Stimulated activated CD8-positive, alpha-beta memory T cell treated with anti-CD3 and anti-CD28 coated beads, Interleukin-2, amount 100 ng/mL, for 48 hours (primary cell): ENCODE measurements at places on chromosomes 12 and 14.

DNA sequence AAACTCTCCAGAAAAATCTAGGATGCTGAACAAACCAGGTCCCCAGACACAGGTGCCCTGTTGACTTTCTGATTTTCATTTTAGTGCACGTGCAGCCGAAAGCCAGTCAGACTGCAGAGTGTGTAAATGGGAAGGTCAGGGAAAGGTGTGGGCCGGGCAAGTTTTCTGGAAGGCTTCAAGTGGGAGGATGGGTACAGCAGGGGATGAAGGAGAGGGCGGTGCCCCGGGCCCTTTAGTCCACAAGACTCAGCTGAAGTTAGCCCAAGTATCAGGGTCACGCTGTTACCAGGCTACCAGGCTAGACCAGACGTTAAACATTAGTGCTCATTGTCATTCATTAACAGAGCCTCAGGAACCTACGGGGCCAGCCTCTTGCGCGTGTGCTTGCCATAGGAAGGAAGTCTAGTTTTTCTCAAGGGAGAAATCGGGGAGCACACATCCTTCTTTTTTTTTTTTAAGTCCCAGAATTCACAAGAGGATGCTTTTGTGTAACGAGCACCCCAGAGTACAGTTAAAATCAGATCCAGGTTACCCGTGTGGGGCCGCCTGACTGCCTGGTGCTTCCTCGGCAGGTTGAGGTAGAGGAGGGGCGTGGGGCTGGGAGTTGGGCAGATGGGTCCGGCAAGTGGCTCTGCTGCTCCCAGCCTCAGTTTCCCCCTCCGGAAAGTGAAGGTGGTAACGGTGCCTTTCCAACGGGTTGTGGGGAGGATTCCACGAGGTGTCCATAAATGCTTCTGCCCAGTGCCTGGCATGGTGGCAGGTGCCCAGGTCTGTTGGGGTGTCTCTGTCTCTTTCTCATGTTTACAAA lies 19.1 kb downstream of the BCL7A start:
- no peak for DNase-seq

- no peak for DNase-seq
Observed at GRCh38 chr12:75656648-75657047, 145.2 kb upstream of the KRR1 start.

- DNase-seq = peak; percentile 39
Observed at GRCh38 chr12:47636908-47637780, 68.7 kb downstream of the RPAP3 start.

DNA sequence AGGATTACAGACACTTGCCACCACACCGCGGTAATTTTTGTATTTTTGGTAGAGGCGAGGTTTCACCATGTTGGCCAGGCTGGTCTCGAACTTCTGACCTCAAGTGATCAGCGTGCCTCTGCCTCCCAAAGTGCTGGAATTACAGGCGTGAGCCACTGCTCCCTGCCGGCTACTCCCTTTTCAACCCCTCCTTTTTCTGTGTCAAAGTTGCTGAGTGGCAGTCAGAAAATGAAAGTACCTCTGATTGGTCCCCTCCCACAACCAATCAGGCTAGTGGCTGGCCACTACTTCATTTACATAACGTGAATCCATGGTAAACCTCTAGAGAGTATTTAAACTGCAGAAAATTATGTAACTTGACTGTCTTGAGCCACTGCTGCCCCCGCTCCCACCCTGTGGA lies 5.9 kb downstream of the RESF1 start:
- no peak for DNase-seq

- DNase-seq = no peak
Observed at GRCh38 chr12:64218597-64218996, 3.5 kb downstream of the KICS2 start.

DNA sequence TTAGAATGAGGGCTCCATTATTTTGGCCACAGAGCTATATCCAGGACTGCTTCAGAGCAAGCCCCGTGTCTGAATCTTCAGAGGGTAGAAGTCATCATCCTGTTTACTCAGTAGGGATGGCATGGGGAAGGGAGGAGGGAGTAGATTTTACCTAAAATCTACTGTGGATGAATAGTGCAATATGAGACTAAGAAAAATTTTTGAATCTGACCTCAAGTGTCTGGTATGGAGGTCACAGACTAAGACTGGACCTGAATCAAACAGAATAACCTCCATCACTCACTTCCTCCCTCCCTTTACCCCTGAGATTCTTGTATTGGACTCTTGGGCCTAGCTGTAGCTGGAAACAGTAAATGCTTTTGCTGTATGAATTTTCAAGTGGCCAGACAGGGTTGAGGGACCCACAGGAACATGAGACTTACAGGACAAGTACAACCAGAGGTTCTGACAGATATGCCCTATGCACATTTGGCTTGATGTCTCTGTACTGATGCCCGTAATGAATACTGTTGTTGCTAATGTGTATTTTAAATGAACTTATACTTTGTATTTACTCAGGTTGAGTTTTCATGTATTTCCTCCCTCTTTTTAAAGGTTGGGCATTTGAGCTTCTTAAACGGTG lies 78.5 kb downstream of the CCDC91 start:
- DNase-seq = no peak

GRCh38 chr12:75913502-75914351 lies 117.8 kb downstream of the PHLDA1 start:
- DNase-seq = peak; percentile 20

GRCh38 chr12:101040936-101041335 lies 169.1 kb downstream of the SLC5A8 start:
- no peak for DNase-seq

- no peak for DNase-seq
Observed at GRCh38 chr14:67668559-67668958, 5.9 kb downstream of the VTI1B start.

- no peak for DNase-seq
Observed at GRCh38 chr14:35229084-35229791, 62.9 kb upstream of the PSMA6 start.

GRCh38 chr14:100332797-100333196 lies 9.7 kb downstream of the SLC25A47 start:
- no peak for DNase-seq

DNA sequence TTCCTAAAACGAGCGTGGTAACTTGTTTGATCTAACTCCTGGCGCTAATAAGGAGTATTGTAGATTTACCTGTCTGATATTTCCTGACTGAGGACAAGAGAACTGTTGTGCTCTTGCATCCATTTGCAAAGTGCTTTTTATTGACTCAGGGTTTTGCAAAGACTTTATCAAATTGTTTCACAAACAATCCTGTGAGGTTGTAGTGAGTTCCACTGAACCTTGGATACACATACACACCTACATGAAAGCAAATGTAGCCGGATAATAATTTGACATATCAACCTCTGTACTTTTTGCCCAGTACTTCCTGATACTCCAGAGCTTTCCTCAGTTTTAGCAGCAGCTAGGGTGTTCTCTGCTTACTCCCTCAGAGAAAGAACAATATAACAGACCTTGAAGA lies 6.7 kb upstream of the PTGER2 start:
- no peak for DNase-seq

- DNase-seq = no peak
Observed at GRCh38 chr12:48389409-48389808, 38.7 kb upstream of the ZNF641 start.

DNA sequence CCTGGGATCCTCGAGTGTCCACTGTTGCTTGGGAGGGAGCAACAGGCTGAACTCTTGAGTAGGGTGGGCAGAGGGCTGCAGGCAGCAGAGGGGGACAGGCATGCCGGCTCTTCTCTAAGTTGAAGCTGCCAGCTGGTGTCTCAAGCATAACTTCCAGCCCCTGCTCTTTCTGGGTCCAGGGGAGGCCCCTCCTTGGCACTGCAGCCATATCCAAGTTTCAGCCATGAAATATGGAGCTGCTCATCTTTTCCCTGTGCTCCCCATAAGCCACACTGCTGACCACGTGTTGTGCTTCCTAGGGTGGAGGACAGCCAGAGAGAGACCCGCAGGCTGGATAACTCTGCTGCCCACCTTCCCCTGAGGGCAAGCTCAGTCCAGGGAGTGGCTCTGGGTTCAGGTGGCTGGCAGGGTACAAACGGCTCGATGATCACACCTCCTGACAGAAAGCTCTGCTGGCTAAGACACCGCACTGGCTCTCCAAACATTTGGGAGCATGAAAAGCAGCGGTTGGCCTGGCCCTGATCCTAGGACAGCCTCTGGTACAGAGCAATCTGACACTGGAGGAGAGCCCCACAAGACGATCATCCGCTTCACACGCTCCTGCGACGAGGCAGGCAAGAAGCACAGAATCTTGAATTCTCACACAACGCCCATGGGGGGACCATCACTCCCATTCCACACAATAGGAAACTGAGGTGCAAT lies 79.6 kb downstream of the PITPNM2 start:
- DNase-seq = no peak

DNA sequence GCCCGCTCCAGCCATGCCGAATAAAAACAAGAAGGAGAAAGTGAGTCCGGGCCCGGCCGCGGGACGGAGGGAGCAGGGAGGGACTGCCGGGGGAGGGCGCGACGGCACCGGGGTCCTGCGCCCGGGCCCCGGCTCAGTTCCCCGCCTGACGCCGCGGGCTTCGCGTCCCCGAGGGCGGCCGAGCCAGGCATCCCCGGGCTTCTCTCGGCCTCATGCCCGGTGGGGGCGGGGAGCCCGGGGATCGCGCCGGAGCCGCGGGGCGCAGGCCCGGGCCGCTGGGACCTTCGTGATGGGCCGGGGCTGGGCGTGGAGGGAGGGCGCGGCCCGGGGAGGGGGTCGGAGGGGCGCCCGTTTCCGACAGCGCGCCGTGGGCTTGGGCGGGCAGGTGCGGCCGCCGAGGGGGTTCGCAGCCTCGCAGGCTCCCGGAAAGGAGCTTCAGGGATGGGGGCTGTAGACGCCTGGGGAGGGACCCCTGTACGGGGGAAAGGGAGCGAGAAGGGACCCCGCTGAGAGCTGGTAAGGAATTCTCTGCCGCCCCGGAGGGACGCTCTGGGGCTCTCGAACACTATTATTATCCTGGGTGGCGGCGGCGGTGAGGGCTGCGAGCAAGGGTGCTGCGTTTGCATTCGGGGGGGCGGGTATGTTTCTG lies 496 bp downstream of the PPP2R5C start:
- no peak for DNase-seq

DNA sequence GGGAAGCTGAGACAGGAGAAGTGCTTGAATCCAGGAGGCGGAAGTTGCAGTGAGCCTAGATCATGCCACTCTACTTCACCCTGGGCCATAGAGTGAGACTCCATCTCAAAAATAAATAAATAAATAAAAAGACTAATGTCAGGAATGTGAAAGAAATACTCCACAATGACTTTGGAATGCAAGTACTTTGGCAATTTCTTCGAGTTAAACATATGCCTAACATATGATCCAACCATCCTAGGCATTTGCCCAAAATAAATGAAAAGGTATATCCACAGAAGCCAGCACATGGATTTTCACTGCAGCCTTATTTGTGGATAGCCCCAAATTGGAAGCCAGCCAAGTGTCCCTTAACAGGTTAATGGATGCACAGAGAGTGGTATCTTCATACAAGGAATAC lies 357.9 kb upstream of the TMEM132C start:
- DNase-seq = no peak

GRCh38 chr14:56081139-56081538 lies 37.1 kb upstream of the PELI2 start:
- DNase-seq = no peak

- DNase-seq = no peak
Observed at GRCh38 chr12:29695026-29695425, 88.7 kb downstream of the TMTC1 start.

- no peak for DNase-seq
Observed at GRCh38 chr12:106434526-106434925, 77.0 kb downstream of the POLR3B start.

DNA sequence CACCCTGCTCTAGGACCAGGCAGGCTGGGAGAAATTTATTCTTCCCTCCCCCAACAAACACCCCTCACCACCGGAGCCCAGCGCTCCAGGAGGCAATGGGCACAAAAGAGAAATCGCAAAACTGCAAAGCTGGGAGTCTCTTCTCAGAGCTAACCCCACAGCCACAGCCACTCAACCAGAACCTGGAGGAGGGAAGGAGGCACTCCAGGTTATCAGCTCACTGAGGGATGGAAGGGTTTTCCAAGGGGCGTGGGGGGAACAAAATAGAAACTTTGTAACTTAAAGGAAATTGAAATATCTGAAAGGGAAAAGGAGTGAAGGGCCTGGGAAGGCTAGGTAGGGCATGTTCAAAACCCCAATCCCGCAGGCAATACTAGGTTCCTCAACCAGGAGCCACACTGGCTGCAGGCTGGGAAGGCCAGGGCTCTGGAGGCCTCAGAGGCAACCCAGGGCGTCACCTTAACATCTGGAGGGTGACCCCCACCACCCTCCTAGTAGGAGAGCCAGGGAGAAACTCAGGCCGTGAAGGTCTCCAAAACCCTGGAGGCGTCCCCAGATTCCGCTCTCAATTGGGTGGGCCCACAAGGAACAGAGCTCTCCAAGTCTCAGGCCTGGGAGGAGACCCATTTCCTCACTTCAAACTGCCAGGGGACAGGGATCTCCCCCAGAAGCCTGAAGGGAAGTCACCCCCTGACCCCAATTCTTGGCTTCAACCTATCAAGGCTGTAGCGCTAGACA lies 3.2 kb downstream of the KDM2B start:
- DNase-seq = no peak

DNA sequence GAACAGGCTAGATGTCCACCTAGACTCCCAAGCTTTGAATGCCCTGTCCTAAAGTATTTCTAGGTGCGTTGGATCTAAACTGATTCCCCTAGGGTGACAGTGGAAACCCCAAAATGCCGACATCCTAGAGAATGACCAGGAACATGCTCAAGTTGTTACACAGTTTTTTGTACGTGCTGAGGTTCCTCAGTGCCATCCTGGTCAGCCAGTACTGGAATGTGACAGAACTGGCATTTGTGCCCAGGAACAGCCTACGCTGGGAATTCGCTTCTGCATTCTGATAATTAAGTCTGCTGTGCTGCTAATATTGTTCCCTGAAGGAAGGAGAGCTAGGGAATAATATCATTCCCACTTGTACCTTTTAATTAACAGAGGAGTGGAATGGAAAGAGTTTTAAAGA lies 40.3 kb downstream of the BORCS5 start:
- no peak for DNase-seq

DNA sequence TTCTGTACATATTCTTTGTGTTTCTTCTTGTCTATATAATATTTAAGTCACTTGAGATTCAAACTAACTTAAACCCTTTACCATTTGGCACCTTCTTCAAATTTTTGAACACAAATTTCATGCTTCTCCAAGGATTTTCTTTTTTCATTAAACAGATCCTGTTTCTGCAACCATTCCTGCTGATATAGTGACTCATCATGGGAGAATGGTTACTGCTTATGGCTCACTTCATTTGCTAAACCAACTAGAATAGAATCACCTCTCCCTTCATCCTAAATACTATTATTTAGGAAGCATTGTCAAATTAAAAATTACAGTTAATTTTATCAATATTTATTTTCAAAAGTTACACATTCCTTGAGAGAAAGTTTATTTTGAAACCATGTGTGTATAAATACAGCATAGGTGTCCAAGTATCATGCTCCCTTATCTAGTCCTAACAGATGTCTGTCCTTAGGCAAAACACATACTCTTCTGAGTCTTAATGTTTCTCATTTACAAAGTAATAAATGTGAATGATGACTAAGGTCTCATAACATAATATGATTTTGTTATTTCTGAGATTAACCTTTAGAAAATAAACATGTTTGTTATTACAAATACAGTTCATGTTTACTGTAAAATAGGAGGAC lies 40.7 kb downstream of the PLCZ1 start:
- DNase-seq = no peak
